Body of pancreas (tissue), 4 donors: ENCODE measurements at places on chromosomes 3 and 15. TPM values are rescaled to one million over a fixed set of nuclear protein-coding genes. Genes with fewer than 3 reads are reported as not detected.

GRCh38 chr3:18134386-18135059 lies 290.6 kb downstream of the SATB1 start:
- H3K27me3 ChIP-seq = no peaks in the 10 kb centered on the region
- no peaks in the 10 kb centered on the region for H3K4me1 ChIP-seq
- H3K4me3 ChIP-seq = no peak overlapping the region
- H3K36me3 ChIP-seq = no peaks in the 10 kb centered on the region
- DNase-seq = no peak

GRCh38 chr3:194043516-194043915 lies 92.4 kb upstream of the HES1 start:
- H3K4me1 ChIP-seq = peaks cover 16% of the 10 kb centered on the region
- no peaks in the 10 kb centered on the region for H3K36me3 ChIP-seq
- H3K27ac ChIP-seq = no peak overlapping the region
- no peak for DNase-seq
- H3K4me3 ChIP-seq = no peak overlapping the region

DNA sequence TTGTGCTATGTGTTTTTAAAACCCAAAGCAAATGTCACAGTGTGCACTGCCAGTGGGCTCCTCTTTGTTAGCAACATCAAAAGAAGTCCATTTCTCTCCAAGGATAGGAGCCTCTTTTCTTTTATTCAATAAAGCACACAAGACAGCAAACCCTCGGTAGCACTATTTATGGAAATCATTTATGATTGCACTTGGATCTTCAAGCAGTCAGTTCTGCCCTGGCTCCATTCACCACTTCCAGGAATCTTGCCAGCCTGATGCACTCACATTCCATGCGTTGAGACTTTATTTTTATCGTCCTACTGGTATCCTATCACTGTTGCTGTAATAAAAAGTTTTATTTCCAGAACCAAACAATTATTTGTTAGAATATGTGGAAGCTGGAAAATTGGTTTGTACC lies 412.1 kb downstream of the TBL1XR1 start:
- H3K4me1 ChIP-seq = no peaks in the 10 kb centered on the region
- no peak overlapping the region for H3K27ac ChIP-seq
- DNase-seq = no peak
- no peak overlapping the region for H3K4me3 ChIP-seq

The SCN11A gene
- total RNA-seq = 0.26 TPM

DNA sequence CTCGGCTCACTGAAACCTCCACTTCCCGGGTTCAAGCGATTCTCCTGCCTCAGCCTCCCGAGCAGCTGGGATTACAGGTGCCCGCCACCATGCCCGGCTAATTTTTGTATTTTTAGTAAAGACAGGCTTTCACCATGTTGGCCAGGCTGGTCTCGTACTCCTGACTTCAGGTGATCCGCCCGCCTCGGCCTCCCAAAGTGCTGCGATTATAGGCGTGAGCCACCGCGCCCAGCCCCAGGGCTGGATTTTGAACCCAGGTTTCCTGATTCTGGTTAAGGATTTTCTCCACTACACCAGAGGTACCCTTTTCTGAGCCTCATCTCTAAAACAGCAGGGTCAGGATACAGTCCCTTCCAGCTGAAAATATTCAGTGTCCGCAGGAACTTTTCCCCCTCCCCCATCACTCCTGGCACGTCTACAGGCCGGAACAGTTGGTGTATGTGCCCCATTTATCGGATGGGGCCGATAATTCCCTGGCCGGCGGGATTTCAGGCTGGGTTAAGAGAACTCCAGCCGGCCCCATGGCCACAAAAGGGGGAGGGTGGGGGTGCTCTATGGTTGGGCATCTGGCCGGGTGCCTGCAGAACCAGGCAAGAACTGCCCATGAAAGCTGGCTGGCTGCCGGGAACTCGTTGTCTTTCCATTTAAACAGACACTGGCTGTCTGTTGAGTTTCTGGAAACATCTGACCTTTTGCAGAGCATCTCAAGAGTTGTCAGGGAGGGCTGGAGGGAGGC lies 26.8 kb upstream of the SEMA4B start:
- peak overlapping the region; percentile 82 for H3K27ac ChIP-seq
- peaks cover 39% of the 10 kb centered on the region for H3K4me1 ChIP-seq
- H3K4me3 ChIP-seq = no peak overlapping the region
- H3K36me3 ChIP-seq = no peaks in the 10 kb centered on the region

- H3K4me3 ChIP-seq = no peak overlapping the region
- no peaks in the 10 kb centered on the region for H3K4me1 ChIP-seq
- no peaks in the 10 kb centered on the region for H3K36me3 ChIP-seq
- no peaks in the 10 kb centered on the region for H3K27me3 ChIP-seq
- H3K27ac ChIP-seq = no peak overlapping the region
- DNase-seq = peak; percentile 24
These were observed 499.4 kb upstream of the MDFIC2 start for GRCh38 chr3:70811880-70812279.

GRCh38 chr3:153621953-153622352 lies 459.9 kb downstream of the RAP2B start:
- no peak overlapping the region for H3K27ac ChIP-seq
- no peak for DNase-seq
- no peaks in the 10 kb centered on the region for H3K4me1 ChIP-seq
- H3K4me3 ChIP-seq = no peak overlapping the region

The ANKRD34C gene
- 0.33 TPM for total RNA-seq

- no peaks in the 10 kb centered on the region for H3K4me1 ChIP-seq
- DNase-seq = no peak
- no peak overlapping the region for H3K27ac ChIP-seq
- no peaks in the 10 kb centered on the region for H3K36me3 ChIP-seq
These were observed 129.4 kb downstream of the CACNA2D3 start for GRCh38 chr3:54251705-54252104.

- no peaks in the 10 kb centered on the region for H3K36me3 ChIP-seq
- H3K27ac ChIP-seq = no peak overlapping the region
- no peaks in the 10 kb centered on the region for H3K4me1 ChIP-seq
- H3K27me3 ChIP-seq = no peaks in the 10 kb centered on the region
- H3K4me3 ChIP-seq = no peak overlapping the region
These were observed 1438.2 kb downstream of the ZPLD1 start for GRCh38 chr3:103873021-103873420.

DNA sequence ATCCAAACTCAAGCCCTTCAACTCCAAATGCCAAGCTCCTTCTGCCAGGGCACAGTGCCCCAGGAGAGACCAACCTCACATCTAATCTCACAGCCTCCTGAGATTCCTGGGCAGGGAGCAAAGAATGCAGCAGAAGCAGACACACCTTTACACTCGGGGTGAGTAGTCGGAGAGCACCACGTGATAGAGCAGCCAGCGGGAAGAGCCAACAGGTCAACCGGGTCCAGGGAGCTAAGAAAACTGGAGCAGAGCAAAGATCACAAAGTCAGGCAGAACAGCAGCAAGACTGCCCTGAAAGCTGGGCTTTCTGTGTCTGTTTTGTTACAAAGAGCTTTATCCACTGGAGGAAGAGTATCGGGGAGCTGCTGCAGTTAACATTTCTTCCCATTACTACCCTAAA lies 4.2 kb downstream of the B3GALNT1 start:
- peak; percentile 21 for DNase-seq
- no peak overlapping the region for H3K27ac ChIP-seq
- no peaks in the 10 kb centered on the region for H3K36me3 ChIP-seq
- no peaks in the 10 kb centered on the region for H3K27me3 ChIP-seq
- peaks cover 30% of the 10 kb centered on the region for H3K4me1 ChIP-seq
- no peak overlapping the region for H3K4me3 ChIP-seq

- H3K27me3 ChIP-seq = no peaks in the 10 kb centered on the region
- no peaks in the 10 kb centered on the region for H3K36me3 ChIP-seq
- no peak overlapping the region for H3K27ac ChIP-seq
- no peak overlapping the region for H3K4me3 ChIP-seq
- H3K4me1 ChIP-seq = no peaks in the 10 kb centered on the region
- no peak for DNase-seq
These were observed 365.7 kb downstream of the GABRG3 start for GRCh38 chr15:27336676-27337075.

DNA sequence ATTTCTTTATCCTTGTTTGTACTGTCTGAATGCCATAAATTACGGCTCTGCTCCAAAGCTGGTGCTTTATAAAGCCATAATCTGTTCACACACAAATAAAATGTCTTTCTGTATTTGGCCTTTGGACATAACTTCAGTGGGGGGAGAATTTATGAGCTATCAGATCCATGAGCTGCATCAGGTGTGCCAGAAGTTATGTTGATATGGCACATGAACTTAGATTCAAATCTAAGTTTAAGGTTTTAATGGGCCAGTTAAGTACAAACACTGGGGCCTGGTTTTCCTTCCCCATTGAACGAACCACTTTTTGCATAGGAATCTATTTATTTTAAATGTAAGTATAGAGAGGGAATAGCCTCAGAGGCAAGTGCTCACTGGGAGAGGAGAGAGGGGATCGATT lies 239.9 kb downstream of the NFKBIZ start:
- no peak overlapping the region for H3K4me3 ChIP-seq
- H3K36me3 ChIP-seq = no peaks in the 10 kb centered on the region
- H3K4me1 ChIP-seq = no peaks in the 10 kb centered on the region
- H3K27ac ChIP-seq = no peak overlapping the region
- no peak for DNase-seq
- H3K27me3 ChIP-seq = no peaks in the 10 kb centered on the region

DNA sequence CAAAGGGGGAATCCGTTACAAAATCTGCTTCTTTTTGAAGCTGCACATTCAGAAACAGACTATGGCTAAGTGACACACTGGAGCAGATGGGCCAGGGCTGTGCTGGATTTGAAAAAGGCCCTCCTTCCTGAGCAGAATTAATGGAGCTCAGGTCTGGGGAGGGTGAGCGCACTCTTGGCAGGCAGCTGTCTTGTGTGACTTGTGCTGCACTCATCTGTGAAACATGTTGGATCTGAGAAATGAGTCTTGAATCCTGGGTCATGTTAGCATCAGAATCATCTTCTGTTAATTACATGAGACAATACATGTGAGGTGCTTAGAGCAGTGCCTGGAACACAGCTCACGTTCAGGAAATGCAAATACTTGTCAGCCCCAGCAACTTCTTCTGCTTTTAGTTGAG lies 219.6 kb downstream of the THSD4 start:
- H3K4me3 ChIP-seq = no peak overlapping the region
- H3K27ac ChIP-seq = no peak overlapping the region
- no peak for DNase-seq
- no peaks in the 10 kb centered on the region for H3K27me3 ChIP-seq

The NEK10 gene
- 0.33 TPM for total RNA-seq

GRCh38 chr3:48026951-48027908 lies 11.0 kb upstream of the MAP4 start:
- peaks cover 18% of the 10 kb centered on the region for H3K4me1 ChIP-seq
- no peak for DNase-seq
- no peaks in the 10 kb centered on the region for H3K36me3 ChIP-seq
- no peaks in the 10 kb centered on the region for H3K27me3 ChIP-seq

DNA sequence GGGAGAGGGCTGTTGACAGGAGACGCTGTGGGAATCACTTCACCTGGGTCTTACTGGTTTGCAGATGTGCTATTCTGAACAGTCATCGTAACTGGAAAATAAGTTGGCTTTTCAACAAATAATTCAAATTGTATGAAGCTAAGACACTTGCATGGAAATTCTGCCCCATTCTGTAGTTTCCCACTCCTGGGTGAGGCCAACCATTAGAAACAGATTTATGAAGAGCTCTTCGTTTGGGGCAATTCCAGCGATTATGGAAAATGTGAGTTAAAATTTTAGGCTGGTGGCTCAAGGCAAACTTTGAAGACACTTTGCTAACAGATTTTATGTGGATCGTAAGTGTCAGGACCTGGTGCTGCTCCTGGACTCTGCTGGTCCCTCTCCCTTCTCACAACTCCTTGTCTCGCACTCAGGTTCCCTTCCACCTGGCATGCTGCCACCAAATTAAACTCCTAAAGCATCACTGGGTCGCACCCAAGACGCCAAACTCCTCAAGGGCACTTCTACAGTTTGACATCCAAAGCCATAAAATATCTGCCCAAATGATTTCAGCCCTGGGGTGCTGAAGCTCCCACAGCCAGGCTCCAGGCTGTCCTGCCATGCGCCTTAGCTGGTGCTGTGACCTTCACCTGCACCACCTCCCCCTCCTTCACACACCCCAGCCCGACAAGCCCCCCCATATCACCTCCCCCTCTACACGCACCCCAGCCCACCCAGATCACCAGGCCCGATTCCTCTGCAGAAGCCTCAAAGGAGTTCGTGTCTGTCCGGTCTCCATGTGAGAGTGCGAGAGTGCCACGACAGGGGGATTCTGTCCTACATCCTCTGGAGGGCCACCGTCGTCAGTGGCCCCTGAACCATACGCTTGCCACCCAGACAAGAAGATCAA lies 138.4 kb downstream of the NSMCE3 start:
- H3K36me3 ChIP-seq = no peaks in the 10 kb centered on the region
- no peaks in the 10 kb centered on the region for H3K4me1 ChIP-seq
- no peak overlapping the region for H3K27ac ChIP-seq
- H3K4me3 ChIP-seq = no peak overlapping the region
- no peak for DNase-seq

The SLC35G2 gene
- 7.3 TPM for total RNA-seq

The COL6A6 gene
- not detected for total RNA-seq

GRCh38 chr3:62201438-62202035 lies 171.8 kb downstream of the FEZF2 start:
- H3K4me3 ChIP-seq = no peak overlapping the region
- H3K4me1 ChIP-seq = no peaks in the 10 kb centered on the region
- no peaks in the 10 kb centered on the region for H3K27me3 ChIP-seq
- no peak overlapping the region for H3K27ac ChIP-seq
- no peak for DNase-seq

- H3K27ac ChIP-seq = no peak overlapping the region
- H3K4me3 ChIP-seq = no peak overlapping the region
- DNase-seq = no peak
- H3K36me3 ChIP-seq = no peaks in the 10 kb centered on the region
These were observed 18.2 kb downstream of the SENP8 start for GRCh38 chr15:72136170-72137051.

DNA sequence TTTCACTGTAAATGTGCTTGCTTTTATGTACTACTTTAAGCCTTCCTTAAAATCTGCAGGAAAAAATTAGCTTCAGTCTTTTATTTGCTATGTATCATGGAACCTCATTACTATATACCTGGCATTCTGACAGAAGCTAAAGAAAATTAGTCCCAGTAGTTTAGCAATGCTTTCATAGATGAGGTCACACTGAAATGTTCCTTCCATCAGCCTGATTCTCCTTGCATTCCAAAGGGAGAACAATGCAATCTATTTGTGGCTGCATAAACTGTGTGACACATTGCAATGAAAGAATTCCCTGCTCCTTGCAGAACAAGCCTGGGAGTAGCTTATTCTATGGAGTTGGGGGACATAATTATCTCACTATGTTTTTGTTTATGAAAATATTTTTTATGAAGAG lies 691.5 kb upstream of the ARPP21 start:
- no peak overlapping the region for H3K4me3 ChIP-seq
- no peak overlapping the region for H3K27ac ChIP-seq
- no peaks in the 10 kb centered on the region for H3K36me3 ChIP-seq
- no peaks in the 10 kb centered on the region for H3K4me1 ChIP-seq
- H3K27me3 ChIP-seq = no peaks in the 10 kb centered on the region
- DNase-seq = no peak

- H3K4me1 ChIP-seq = no peaks in the 10 kb centered on the region
- H3K27me3 ChIP-seq = no peaks in the 10 kb centered on the region
- no peak overlapping the region for H3K27ac ChIP-seq
- no peak for DNase-seq
- no peak overlapping the region for H3K4me3 ChIP-seq
These were observed 48.6 kb downstream of the CFAP92 start for GRCh38 chr3:128945041-128945877.
